Activated naive CD8-positive, alpha-beta T cell treated with anti-CD3 and anti-CD28 coated beads, Interleukin-2, amount 50 U/mL, for 24 hours (primary cell): ENCODE measurements at places on chromosomes 5 and 9.

GRCh38 chr9:18122171-18122570 is 351.8 kb upstream of the ADAMTSL1 start:
- no peaks in the 10 kb centered on the region for H3K4me1 ChIP-seq
- no peaks in the 10 kb centered on the region for H3K36me3 ChIP-seq
- H3K27me3 ChIP-seq: no peaks in the 10 kb centered on the region
- no peak for DNase-seq
- no peak overlapping the region for H3K27ac ChIP-seq

- peak within 1 kb of the TSS; percentile 13 for H3K4me3 ChIP-seq
- no peaks in the 10 kb centered on the region for H3K36me3 ChIP-seq
- no peak within 1 kb of the TSS for H3K27ac ChIP-seq
- no peaks in the 10 kb centered on the region for H3K4me1 ChIP-seq
- peaks cover 37% of the 10 kb centered on the region for H3K27me3 ChIP-seq
- peak; percentile 49 for DNase-seq
These were observed at the start of gene NEURL1B for GRCh38 chr5:172640822-172641358. TSS of gene NEURL1B (plus strand) at chr5:172641263. CDS start at chr5:172641407, 144 bp downstream.

GRCh38 chr5:132907161-132907560 is 33.7 kb downstream of the LEAP2 start:
- peaks cover 2% of the 10 kb centered on the region for H3K4me1 ChIP-seq
- H3K27me3 ChIP-seq: no peaks in the 10 kb centered on the region
- no peak overlapping the region for H3K4me3 ChIP-seq
- DNase-seq: no peak
- H3K36me3 ChIP-seq: peaks cover 14% of the 10 kb centered on the region

DNA sequence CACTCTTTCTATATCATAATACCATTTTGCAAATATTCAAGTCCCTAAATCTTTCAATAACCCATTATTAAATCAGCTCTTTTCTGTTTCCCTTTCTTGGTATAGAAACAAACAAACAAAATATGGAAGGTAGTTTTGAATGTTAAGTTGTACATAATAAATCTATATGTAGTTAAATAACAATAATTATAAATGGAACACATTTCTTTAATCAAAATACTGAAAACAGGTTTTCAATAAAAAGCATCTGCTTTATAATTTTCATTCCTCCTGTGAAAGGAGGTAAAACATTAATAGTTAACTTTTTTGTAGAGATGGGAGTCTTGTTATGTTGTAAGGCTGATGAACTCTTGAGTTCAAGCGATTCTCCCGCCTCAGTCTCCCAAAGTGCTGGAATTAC is 54.2 kb downstream of the CDKL3 start:
- H3K27ac ChIP-seq: no peak overlapping the region
- no peak overlapping the region for H3K4me3 ChIP-seq
- H3K36me3 ChIP-seq: no peaks in the 10 kb centered on the region
- H3K4me1 ChIP-seq: peaks cover 2% of the 10 kb centered on the region
- no peaks in the 10 kb centered on the region for H3K27me3 ChIP-seq
